Left ventricle myocardium inferior (tissue), 1 donor: ENCODE measurements at places on chromosomes 4 and X.

DNA sequence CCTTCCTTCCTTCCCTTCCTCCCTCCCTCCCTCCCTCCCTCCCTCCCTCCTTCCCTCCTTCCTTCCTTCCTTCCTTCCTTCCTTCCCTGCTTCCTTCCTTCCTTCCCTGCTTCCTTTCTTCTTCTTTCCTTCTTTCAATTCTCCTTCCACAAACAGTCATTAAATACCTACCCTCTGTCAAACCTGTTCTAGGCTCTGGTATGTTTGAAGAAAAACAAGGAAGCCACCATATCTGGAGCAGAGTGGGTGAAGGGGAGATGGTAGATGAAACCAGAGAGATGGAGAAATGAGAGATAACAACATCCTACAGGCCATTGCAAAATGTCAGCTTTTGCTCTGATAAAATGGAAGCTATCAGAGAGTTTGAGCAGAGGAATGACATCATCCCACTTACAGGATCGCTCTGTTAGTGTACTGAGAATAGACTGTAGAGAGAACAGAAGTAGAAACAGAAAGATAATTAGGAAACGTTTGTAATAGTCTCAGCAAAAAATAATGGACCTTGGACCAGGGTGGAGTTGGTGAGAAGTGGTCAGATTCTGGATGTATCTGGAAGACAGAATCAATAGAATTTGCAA, 334.0 kb downstream of the STIM2 start:
- no peak for DNase-seq

DNA sequence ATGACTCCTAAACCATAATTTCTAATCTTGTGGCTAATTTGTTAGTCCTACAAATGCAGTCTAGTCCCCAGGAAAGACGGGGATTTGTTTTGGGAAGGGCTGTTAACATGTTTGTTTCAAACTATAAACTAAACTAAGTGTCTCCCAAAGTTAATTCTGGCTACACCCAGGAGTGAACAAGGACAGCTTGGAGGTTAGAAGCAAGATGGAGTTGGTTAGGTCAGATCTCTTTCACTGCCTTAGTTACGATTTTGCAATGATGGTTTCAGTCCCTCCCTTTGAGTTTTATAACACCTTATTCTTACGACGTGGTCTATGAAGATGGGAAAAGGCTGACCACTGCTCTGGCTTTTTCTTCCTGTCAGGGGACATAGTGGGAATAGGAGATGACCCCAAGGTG, 27.0 kb upstream of the IL2 start:
- no peak for DNase-seq

DNA sequence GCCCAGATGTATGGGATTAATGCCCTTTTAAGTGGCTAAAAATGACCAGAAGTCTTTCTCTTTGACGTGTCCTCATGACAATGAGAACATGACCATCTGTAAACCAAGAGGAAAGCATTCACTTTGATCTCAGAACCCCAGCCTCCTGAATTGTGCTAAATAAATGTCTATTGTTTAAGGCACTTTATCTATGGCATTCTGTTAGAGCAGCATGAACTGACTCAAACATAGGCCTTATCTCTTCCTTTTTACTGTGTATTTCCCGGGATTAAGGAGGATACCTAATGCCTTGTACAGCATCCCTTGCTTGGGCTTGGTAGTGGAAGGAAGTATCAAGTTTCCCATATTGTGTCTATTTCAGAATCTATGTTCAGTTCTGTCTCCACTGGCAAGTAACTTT, 47.2 kb upstream of the HS3ST1 start:
- no peak for DNase-seq

GRCh38 chr4:47659342-47659741, 174.3 kb downstream of the ATP10D start:
- no peak for DNase-seq

GRCh38 chrX:1618689-1619088, 3.8 kb downstream of the ASMT start:
- DNase-seq: no peak

GRCh38 chrX:53445977-53446376, 11.8 kb upstream of the HSD17B10 start:
- no peak for DNase-seq
